Activated T-cell treated with anti-CD3 and anti-CD28 coated beads, Interleukin-2, amount 50 U/mL, for 48 hours (primary cell): ENCODE measurements at places on chromosomes 3 and 15.

DNA sequence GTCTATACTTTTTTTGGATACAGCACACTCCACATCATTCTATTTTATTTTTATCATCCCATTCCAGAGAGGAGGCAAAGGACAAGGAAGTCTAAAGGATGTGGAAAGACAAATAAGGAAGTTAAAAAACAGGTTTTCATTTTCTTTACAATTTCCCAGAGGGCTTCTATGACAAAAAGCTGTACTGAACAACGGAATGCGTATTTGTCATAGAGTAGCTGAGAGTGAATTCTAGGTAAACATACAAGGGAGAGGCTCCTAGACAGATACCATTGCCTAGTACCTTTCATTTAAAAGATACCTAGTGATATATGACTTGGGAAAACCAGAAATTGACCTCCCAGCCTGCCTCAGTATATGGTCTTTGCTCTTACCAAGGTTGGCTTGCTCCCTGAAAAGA, 341.7 kb downstream of the FHIT start:
- DNase-seq = no peak

DNA sequence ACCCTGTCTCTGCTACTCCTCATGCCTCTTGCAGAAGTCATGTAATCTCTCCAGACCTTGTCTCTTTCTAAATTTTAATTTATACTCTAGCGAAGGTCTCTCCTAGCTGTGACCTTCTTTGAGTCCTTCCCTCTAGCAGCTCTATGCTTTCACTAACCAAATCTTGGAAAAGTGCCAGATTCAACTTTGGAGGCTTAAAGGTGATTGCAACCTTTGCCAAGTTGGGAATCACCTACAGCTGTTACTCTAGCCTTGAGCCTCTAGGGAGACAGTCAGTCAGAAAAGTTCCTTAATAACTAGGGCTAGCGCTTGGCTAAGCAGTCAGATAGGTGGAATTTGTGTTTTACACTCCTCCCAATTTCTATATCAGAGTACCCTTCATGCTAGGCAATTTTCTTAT, 46.1 kb upstream of the ABI3BP start:
- no peak for DNase-seq

DNA sequence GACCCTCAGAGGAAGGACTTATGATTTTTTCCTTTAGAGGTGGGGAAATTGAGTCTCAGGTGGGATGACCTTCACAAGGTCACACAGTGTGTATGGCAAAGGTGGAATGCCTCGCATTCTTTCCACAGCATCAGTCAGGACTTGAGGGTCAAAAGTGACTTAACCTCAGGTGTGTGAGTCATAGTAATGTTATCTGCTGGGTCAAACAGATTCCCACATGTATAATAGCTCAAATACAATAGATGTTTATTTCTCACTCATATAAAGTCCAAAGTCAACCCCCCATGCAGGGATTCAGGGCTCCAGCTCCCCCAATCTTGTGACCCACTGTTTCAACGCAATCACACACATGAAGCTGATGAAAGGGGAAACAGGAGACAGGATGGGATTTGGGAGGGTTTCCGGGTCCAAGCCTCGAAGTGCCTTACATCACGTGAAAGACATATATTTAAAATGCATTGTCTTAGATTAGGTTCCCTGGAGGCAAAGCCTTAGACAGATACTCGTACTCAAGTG, 34.0 kb upstream of the CCDC174 start:
- DNase-seq = no peak

GRCh38 chr3:127984241-127984975, 67.8 kb upstream of the SEC61A1 start:
- no peak for DNase-seq

DNA sequence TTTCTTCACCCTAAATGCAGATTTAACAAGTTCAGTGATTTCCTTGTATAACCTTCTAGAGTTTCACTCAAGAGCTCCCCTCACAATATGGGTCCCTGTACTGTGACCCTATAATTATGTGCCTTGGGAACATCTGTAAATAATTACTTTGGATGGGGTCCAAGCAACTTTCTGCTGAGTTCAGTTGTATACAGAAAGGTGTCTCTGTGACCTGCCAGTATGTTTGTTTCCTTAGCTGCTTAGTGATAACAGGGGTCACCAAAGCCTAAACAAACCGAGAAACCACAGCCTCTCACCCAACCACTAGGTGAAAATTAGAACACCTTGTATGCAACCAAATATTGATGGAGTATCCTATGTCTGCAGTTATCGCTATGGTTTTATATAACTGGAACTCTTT, 29.8 kb upstream of the SLC25A36 start:
- no peak for DNase-seq

DNA sequence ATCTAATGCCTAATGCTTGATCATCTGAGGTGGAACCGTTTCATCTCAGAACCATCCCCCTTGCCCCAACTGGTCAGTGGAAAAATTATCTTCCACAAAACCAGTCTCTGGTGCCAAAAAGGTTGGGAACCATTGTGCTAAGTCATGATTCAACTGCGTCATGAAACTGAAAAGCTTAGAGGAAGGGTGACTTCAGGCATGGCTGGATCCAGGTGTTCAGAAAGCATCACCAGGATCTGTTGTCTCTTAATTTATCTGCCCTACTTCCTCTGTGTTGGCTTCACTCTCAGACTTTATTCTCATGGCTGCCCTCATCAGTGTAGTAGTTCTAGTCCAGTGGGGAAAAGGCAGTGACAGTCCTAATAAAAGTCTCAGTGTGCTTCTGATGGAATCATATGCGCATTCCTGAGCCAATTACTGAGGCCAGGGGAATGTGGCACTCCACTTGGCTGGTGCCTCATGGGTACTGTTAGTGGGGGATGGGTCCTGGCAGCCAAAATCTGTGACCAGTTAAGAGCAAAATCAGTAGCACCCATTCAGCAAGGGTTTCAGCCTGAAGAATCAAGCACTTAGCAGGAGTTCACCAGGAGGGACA, 110.3 kb downstream of the WNT5A start:
- DNase-seq = no peak

DNA sequence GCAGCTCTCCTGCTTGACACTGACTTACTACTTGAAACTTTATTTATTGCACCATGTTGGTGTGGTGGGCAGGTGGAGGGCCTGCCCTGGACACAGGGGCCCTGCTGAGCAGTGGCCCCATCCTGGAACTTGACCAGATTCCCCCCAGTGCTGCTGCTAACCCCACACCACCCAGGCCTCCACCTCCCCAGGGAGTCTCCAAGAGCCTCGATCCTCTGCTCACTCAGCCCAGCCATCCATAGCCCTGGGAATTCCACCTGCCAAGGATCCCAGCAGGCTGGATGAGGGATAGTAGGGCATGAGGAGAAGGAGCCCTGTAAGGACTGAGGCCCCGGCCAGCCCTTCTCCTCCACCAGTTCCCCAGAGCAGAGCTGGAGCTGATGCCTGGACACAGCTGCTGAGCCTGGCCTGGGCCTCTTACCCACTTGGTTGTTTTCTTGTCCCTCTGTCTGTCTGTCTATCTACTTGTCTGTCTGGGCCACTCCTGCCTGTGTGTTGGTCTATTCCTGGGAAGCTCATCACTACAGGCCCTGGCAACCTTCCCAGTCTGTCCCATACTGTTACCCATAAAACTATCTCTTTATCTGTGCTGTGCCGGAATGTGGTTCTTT, 2.8 kb downstream of the CHAC1 start:
- DNase-seq = no peak

- DNase-seq = no peak
These were observed 28.4 kb upstream of the LIMD1 start for GRCh38 chr3:45566196-45566595.

GRCh38 chr3:188049606-188050530, 104.1 kb upstream of the LPP start:
- DNase-seq = peak; percentile 39

GRCh38 chr15:76823890-76824289, 81.2 kb downstream of the SCAPER start:
- DNase-seq = no peak
